ENCODE measurements at places on chromosomes 4 and X.

GRCh38 chrX:5708251-5708650 is 520.4 kb downstream of the NLGN4X start:
- ATAC-seq: no peak

DNA sequence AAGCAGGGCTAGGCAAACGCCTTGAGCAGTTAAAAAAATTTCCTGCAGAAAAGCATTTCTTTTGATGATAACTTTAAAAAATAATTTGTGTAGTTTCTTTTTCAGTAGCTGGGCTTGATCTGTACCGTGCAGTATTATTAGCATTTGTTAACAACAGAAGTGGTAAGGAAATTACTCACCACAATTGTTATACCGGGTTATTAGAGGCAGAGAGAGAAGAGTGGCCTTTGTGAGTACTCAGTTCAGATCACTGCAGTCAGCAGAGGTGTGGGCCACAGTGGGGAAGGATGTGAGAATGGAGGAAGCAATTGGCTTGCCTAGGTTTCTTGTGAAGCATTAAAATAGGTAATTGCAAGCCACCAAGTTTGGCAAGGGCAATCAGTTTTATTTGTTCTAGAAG is 14.3 kb upstream of the IL21 start:
- ATAC-seq: peak; percentile 42

- ATAC-seq: no peak
Observed at GRCh38 chr4:98630737-98631454, 27.5 kb downstream of the TSPAN5 start.

- no peak for ATAC-seq
Observed at GRCh38 chr4:964346-965025, 8.9 kb downstream of the DGKQ start.

GRCh38 chr4:177532358-177532757 is 90.1 kb upstream of the AGA start:
- no peak for ATAC-seq

GRCh38 chrX:129523079-129523911 is at the start of gene SMARCA1:
SMARCA1 (minus strand) TSS chrX:129523490; CDS start chrX:129523370, 120 bp downstream.
- no peak for ATAC-seq

Data from stimulated activated memory B cell treated with anti-CD40 and anti-IgM and Interleukin-4, amounts not matched to agents 10 μg/mL and 1 μg/mL and 100 μg/mL, for 72 hours (primary cell).